ENCODE measurements at places on chromosomes 2 and 18.

DNA sequence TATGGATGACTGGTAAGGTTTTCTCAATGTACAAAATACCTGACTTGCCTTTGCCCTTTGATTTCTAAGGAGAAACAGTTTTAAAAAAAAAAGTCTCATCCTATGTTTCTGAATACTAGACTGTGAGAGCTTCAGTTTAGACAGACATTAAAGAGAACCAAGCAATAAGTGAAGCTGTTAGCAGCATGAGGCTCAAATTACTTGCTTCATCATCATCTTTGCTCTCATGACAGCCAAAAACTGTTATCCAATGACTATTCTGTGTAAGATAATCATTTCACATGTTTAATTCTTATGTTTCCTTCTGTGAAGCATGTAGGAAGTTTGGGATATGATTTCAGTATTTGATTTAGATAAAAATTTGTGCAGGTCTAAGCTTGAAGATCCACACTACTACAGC lies 129.2 kb downstream of the COMMD1 start:
- DNase-seq, result no peak

- no peak for DNase-seq
These were observed 28.3 kb upstream of the NT5DC4 start for GRCh38 chr2:112692495-112692911.

- DNase-seq, result no peak
These were observed 42.5 kb downstream of the LRRC30 start for GRCh38 chr18:7273301-7273921.

- peak; percentile 53 for DNase-seq
These were observed 79.7 kb upstream of the MSH2 start for GRCh38 chr2:47323009-47323821.

DNA sequence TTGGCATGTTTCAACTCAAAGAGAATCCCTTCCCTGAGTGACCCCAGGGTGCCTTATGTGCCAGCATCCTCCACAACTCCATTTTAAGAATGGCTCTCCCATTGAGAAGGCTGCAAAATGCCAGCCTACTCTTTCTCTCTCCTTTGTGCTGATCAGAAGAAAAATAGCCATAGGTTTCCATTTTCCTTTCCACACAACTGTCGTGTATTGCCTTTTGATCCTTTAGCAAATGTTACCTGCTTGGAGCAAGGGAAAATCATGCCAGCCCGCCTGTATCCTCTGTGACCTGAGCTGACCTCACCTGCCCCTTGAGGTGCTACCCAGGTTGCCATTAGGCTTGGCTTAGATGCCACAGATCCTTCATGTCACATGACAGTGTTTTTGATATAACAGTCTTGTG lies 38.8 kb downstream of the DPYSL5 start:
- DNase-seq, result no peak

- no peak for DNase-seq
These were observed 9.7 kb downstream of the KIDINS220 start for GRCh38 chr2:8827729-8828128.

- DNase-seq, result no peak
These were observed 119.1 kb downstream of the LRATD1 start for GRCh38 chr2:14751581-14751980.

DNA sequence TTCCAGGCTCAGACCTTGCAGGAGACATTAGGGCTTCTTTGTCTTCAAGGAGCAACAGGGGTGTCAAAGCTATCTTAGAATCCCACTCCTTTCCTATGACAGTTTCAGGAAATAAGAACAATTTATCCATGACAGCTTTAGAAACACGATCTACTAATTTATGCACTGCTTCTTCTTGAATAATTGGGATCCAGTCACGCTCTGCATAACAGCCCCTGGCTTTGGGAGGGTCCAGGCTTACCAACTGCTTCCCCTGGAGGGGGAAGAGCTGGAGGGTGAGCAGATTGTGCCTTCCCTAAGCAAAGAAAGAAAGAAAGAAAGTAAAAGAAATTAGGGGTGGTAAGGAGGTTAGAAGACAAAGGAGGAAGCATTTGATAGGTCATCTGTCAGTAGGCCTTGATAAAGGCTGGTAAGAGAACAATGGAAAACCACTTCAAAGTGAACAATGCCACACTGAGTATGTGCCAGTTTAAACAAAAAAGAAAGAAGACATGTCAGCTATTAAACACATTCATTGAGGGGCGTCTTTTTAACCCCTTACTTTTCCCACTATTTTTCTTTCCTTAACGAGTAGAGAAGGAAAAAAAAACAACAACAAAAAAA lies 327.6 kb downstream of the DCC start:
- DNase-seq, result no peak

- DNase-seq, result no peak
These were observed 8.8 kb upstream of the ZBTB7C start for GRCh38 chr18:48417985-48418384.

GRCh38 chr2:193463011-193463410 lies 1268.3 kb upstream of the TMEFF2 start:
- DNase-seq, result no peak

GRCh38 chr2:146939991-146940685 lies 904.7 kb upstream of the ACVR2A start:
- DNase-seq, result no peak

DNA sequence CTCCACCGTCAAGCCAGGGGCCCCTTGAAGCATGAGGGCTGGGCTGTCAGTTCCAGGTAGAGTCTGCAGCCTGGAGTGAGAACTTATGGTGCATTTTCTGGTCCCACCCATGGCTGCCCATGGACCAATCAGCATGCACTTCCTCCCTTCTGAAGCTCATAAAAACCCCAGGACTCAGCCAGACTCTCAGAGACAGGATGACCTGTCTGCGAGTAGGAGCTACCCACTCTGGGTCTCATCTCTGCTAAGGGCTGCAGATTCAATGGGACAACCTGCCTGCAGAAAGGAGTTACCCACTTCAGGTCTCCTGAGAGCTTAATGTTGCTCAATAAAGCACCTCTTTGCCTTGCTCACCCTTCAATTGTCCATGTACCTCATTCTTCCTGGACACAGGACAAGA lies 9.4 kb upstream of the DUSP19 start:
- no peak for DNase-seq

GRCh38 chr2:222208010-222208690 lies 90.6 kb downstream of the PAX3 start:
- no peak for DNase-seq
